Hematopoietic multipotent progenitor cell treated with erythropoietin and hydrocortisone succinate and interleukin-3 and kit ligand, for 15 days (in vitro differentiated cells): ENCODE measurements at places on chromosomes 5 and 9.

DNA sequence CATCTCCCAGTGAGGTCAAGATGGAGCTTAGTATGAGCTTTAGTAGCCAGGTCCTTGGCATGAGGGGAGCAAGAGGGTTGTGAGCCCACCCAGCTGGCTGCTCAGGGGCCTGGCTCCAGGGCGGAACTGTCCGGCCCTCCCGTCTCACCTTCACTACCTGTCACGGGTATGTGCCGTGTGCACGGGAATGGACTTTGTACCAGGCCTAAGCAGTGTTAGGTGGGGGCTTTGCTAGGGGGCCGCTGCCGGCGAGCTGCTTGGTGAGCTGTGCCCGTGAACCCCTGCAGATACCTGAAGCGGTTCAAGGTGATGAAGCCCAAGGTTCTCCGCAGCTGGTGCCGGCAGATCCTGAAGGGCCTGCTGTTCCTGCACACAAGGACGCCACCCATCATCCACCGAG, 46.7 kb downstream of the WNK2 start:
- DNase-seq: no peak

DNA sequence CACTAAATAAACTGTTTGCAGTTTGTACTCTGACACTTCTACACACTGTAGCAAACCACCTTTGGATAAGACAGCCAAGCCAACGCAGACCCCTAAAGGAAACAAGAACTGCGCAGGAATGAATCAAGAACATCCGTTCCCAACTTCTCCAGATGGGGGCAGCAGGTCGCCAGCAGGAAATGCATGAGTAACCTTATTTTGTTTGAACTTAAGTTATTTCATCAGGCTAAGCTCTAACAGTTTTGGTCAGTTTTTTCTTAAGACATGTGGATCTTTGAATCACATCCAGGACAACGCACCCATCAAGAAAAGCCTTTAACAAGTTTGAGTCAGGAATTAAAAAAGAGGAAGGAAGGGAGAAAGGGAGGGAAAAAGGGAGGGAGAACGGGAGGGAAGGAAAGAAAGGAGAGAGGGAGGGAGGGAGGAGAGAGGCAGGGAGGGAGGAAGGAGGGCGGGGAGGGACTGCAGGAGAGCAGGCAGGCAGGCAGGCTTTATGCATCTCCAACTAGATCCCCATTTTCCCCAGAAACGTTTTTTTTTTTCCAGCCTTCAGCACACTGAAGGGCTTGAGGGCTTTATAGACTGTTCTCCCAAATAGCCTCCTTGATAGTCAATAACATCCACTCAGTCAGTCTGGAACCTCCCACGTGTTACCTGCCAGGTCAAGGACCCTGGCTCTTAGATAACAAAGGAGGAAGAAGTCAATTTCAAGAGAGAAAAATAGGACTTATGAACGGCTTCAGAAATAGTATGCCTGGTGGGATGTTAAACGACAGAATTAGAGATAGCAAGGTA, 22.2 kb downstream of the BHMT start:
- peak; percentile 62 for DNase-seq

DNA sequence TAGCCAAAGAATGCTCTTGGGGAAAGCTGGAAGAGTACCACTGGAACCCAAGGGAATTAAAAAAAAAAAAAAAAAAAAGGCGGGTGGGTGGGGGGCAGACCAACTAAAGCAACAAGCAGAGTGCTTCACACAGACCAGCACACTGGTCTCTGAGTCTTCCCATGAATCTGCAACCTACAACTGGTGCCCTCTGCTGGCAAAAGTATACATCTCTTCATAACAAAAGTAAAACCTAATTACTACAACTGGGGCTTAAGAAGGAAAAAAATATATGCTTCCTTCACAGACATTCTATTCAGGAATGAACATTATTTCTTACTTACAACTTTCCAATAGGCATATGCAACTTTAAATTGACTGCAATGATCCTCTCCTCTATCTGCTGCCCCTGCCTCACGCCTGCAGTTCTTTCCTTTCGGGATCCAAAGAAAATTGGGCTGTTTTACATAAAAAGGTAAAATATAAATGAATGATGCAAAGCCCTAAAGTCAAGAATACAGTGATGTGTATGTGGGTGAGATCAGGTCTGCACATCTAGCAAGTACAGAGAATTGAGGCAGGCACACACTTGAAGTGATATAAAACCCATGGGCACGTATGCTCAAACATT, 7.2 kb upstream of the KLHL3 start:
- DNase-seq: peak; percentile 65

DNA sequence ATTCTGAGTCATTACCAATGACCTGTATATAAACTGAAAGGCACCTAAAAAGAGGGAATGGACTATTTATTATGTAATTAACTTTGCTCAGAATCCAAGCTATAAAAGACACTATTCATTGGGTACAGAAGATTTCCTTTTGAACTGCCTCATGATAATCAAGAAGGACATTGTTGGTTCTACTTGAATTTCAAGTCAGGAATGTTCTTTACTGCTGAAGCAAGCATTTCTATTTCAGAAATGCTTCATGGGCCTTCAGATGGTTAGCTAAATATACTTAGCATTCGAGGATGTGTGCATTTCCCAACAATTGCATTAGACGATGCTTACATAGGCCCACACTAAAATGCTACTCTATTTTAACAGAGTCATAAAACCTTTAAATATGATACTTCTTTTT, 658.2 kb upstream of the DMAC1 start:
- no peak for DNase-seq

- DNase-seq: no peak
These were observed 23.1 kb upstream of the CKMT2 start for GRCh38 chr5:81209869-81210493.

DNA sequence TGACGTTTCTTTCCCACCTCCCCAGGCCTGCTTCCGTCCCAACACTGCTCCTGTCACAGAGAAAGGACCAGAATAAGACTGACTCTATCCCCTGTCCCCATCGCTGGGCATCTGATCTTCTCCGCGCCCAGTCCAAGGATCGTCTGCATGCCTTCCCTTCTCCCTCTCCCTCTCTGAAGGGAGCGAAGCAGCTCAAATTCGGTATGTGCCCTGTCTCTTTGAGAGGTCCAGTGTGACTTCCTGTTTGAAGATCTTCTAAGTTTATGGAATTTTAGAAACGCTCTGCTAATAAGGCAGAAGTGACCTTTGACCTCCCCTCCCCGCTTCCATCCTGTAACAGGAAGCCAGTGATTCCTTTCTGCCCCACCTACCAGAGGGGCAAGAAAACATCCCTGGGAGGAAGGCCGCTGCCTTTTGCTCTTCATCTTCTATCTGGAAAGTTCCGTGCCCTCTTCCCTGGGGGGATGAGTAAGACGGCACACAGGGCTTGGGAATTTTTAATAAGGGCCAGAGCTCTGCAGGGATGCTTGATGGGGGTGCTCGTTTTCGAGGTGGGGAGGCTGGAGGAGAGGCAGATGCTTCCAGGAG, 40.7 kb upstream of the RNU6ATAC start:
- DNase-seq: no peak

- DNase-seq: no peak
These were observed 689.6 kb upstream of the CDH10 start for GRCh38 chr5:25334350-25334749.

- no peak for DNase-seq
These were observed 73.6 kb downstream of the ZNF474 start for GRCh38 chr5:122202952-122203351.

DNA sequence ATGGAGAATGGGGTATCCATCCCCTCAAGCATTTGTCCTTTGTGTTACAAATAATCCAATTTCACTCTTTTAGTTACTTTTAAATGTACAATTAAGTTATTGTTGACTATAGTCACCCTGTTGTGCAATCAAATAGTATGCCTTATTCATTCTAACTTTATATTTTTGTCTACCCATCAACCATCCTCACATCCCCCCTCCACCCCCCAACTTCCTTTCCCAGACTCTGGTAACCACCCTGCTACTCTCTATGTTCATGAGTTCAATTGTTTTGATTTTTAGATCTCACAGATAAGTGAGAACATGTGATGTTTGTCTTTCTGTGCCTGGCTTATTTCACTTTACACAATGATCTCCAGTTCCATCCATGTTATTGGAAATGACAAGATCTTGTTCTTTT, 15.4 kb upstream of the RANBP17 start:
- no peak for DNase-seq

DNA sequence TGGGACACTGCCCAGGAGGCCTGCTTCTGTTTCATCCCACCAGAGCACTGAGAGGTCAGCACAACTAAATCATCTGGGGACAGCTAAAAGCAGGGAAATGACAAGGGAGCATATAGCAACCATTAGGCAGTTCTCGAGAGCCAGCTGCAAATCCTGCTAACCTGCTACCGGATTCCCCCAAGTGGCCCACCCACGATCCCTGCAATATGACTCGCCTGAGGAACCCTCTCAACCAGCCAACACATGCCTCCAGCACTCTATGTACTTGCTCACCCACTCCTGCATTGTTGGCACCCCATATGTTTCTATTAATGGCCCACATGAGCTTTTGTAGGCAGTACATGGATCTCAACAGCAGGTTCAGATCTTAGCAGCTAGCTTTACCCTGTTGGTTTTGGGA, 326.0 kb downstream of the GABRG2 start:
- DNase-seq: no peak

DNA sequence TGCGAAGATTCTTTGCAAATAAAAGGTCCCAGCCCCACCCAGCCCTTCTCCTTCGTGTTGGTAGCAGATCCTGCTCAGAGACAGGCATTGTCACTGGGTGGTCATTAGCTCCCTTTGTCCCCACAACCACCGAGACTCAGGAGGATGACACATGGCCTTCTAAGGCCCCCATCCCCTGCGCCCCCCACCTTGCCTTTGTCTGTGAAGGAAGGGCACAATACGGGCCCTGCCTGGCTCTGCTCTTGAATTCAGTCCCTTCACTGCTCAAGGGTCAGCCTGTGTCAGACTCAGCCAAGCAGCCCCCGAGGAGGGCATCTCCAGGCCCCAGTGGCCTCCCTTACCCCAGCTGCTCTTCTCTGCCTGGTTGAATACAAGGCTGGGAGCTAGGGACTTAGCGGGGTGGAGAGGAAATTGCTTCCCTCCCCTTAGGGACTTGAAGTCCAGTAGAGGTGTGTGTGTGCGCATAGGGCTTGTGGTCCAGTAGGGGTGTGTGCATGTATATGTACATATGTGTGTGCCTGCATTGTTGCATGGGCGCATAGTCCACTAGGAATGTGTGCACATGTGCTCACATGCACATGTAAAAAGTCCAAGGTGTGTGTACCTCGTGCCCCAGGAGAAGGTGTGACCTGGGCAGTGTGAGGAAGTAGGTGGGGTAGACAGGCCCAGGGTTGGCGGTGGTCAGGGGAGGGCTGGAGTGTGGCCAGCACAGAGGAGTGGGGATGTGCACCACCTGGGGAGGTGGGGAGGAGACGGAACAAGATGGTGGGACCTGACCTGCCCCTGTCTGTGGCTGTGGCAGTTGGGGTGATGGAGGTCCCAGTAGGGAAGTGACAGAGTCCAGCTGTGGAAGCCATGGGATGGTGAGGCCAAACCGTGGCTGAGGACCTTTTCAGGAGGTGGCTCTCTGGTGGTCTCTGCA, 59.1 kb downstream of the PHF2 start:
- no peak for DNase-seq

GRCh38 chr5:69261034-69261433, 26.3 kb downstream of the CDK7 start:
- no peak for DNase-seq

DNA sequence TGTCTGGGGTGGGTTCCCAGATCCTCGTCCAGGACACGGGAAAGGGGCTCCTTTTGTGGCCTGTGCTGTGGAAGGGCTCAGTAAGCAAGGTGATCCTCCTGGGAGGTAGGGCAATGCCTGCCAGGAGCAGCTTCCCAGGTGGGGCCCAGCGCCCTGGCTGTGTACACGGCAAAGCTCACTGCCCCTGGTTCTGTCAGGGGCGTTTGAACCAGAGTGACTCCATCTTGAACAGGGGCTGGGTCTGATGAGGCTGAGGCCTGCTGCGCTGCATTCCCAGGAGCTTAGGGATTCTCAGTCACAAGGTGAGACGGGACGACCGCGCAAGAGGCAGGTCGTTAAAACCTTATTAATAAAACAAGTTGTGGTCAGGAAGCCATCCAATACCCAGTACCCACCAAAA, 19.9 kb upstream of the SLC12A7 start:
- no peak for DNase-seq

DNA sequence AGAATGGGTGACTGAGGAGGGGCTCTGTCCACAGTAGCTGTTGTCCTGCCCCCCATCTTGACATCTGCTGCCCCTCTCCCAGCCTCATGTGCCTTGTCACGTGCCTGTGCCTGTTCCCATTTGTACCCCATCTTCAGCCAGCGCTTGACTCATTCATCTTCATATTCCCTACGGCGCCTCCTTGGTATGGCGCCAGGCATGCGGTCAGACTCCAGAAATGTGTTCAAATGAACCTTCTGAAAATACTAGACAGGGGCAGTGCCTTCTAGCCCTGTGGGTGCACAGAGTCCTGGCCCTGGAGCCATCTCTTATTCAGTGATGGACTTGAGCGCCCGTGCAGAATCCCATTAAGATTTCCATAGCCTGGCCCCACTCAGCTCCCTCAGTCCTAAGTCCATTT, 46.2 kb downstream of the CFAP77 start:
- DNase-seq: no peak
